Left ventricle myocardium superior (tissue), 1 donor: ENCODE measurements at places on chromosomes 4 and X. TPM values are rescaled to one million over a fixed set of nuclear protein-coding genes. Genes with fewer than 3 reads are reported as not detected.

HSFX3 gene
- total RNA-seq: not detected

MAGEA2 gene
- total RNA-seq: not detected

GRCh38 chr4:39061457-39061856 lies 575 bp upstream of the KLHL5 start:
- DNase-seq: no peak

FAT1 gene
- 61.8 TPM for total RNA-seq

GRCh38 chr4:25563071-25563564 lies 92.5 kb upstream of the SLC34A2 start:
- no peak for DNase-seq
